ENCODE measurements at places on chromosomes 7 and 10.

- DNase-seq: no peak
Measured at GRCh38 chr10:24857031-24857725, 95.2 kb downstream of the PRTFDC1 start.

GRCh38 chr10:10897400-10897799, 120.3 kb upstream of the CELF2 start:
- no peak for DNase-seq

DNA sequence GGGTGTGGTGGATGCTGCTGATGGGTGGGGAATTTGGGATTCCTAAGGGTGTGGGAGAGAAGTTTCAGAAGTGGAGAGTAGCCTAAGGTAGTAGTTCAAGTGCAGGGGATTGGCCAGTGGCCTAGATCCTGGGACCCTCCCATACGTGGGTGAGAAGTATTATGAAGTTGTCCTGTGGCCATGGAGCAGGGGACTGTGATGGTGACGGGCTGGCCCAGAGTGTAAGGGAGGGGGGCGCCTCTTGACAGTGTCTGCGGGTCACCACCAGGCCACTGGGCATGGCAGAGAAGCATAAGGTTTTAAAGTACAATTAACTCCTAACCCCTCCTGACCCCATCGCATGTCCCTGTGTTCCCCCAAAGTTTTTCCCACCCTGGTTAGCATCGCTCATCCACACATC, 70.2 kb downstream of the RBM33 start:
- no peak for DNase-seq

- DNase-seq: no peak
Measured at GRCh38 chr10:63237396-63237795, 104.3 kb downstream of the NRBF2 start.

GRCh38 chr7:51114501-51114900, 202.1 kb downstream of the COBL start:
- DNase-seq: no peak

DNA sequence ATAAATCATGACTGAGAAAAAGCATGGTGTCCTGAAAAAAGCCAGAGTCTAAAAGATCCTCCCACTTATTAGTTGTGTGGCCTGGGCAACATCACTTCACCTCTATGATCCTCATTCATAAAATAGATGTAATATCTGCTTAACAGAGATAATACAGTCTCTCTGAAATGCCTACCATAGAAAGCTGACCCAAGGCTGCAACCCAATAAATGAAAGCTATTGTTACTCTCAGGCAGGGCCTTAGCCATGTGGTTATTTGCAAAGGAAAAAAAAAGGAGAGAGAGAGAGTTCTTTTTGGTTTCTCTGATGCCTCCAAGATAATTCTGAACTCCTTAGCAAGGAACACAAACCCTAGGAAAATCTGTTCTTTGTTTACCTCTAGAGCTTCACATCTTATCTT, 7.9 kb downstream of the FAM13C start:
- DNase-seq: no peak

DNA sequence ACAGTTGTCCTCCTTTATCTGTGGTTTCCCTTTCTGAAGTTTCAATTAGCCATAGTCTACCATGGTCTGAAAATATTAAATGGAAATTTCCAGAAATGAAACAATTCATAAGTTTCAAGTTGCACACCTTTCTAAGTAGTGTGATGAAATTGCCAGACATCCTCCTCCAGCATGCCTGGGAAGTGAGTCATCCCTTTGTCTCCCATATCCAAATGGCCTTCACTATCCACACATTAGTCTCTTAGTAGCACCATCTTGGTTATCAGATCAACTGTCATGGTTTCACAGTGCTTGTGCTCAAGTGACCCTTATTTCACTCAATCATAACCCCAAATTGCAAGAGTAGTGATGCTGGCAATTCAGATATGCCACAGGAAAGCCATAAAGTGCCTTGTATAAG, 83.4 kb upstream of the PPP1R9A start:
- no peak for DNase-seq

DNA sequence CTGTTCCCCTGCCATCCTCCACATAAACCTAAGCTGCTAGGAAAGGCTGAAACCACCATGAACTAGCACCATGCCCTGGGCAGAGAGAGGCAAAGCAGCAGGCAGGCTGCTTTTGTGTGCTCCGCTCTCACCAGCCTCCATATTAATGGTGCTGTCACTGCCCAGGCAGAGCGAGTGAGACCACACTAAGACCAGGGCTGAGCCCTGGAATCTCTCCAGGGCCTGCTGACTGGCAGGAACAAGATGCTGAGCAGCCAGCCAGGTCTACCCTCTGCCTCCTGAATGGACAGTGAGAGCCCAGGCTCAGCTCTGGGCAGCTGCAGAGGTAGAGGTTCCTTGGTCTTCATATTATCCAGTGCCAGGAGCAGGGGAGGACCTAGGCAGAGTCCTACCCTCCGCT, 1.6 kb upstream of the CRHR2 start:
- DNase-seq: no peak

DNA sequence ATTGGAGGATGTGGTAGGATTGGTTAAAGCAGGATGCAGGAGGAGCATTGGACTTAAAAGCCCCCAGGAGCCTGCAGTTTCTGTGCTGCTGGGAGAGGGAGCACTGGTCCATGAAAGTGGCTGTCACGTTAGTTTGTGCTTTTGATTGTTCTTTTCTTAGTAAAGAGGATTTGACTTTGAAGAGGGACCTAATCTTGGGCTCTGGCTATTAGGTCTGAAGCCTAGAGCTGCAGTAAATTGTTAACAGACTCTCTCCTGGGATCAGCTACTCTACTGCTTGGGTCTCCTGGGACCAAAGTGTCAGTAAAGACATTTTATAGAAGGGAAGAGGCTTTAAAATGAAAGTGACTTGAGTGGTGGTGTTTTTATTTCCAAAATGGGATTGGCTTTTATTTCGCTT, 3.7 kb downstream of the ZFYVE27 start:
- DNase-seq: no peak

- DNase-seq: no peak
Measured at GRCh38 chr7:1995426-1995825, 237.3 kb downstream of the MAD1L1 start.

- DNase-seq: no peak
Measured at GRCh38 chr7:99829524-99830160, 1.8 kb downstream of the CYP3A43 start.

DNA sequence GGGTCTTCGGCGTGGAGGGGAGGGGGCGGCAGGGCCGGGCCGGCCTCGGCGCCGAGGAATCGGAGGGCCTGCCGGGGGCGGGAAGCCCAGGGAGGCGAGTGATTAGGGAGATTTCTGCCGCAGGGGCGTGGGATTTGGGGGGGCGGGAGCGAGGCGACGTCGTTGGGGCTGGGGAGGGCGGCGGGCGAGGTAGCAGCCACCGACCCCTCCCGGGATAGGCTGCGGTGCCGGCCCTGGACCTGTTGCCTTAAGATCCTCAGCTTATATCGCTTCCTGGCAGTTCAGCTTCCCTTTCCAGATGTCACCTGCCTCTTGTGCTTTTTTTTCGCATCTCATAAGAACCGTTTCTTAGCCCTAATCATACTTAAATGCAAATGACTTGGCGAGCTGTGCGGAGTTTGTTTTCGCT, 655 bp downstream of the LMTK2 start:
- DNase-seq: no peak

- no peak for DNase-seq
Measured at GRCh38 chr7:22983257-22983855, 30.6 kb downstream of the HYCC1 start.

DNA sequence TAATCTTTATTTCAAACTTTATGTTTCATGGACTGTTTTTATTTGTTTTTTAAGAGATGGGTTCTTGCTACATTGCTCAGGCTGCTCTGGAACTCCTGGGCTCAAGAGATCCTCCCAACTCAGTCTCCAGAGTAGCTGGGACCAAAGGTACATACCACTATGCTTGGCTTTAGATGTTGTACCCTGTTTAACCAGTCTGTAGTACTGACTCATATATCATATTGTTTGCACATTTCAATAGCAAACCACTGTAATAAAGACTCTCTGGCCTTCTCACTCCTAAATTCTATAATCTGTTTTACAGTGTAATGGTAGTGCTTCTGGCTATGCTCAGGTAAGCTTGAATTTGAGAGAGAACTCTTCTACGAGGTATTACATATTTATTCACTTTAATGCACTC, 413.6 kb upstream of the PCDH15 start:
- DNase-seq: no peak

GRCh38 chr7:107697321-107698049, 36.9 kb downstream of the SLC26A4 start:
- DNase-seq: no peak

GRCh38 chr7:47100817-47101435, 481.0 kb downstream of the TNS3 start:
- DNase-seq: no peak

- no peak for DNase-seq
Measured at GRCh38 chr7:24899161-24899560, 80.8 kb downstream of the OSBPL3 start.

- DNase-seq: no peak
Measured at GRCh38 chr7:158695056-158695455, 9.5 kb downstream of the NCAPG2 start.

- no peak for DNase-seq
Measured at GRCh38 chr10:5442065-5442989, 30.0 kb downstream of the NET1 start.

GRCh38 chr7:32400676-32401075, 89.5 kb downstream of the LSM5 start:
- DNase-seq: no peak

DNA sequence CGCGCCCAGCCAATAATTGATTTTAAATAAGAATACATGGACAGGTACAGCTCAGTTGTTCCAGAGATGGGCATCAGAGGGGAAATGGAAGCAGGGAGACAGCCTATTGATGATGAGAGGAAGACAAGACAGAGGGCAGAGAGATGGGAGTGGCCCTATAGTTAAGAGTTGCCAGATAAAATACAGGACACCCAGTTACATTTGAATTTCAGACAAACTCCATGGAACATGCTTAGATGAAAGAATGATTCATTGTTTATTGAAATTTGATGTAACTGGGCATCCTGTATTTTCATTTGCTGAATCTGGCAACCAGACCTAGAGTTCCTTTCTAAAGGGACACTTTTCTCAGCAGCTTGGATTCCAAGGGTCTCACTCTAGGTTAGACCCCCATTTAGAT, 341.1 kb downstream of the FRMD4A start:
- DNase-seq: no peak

DNA sequence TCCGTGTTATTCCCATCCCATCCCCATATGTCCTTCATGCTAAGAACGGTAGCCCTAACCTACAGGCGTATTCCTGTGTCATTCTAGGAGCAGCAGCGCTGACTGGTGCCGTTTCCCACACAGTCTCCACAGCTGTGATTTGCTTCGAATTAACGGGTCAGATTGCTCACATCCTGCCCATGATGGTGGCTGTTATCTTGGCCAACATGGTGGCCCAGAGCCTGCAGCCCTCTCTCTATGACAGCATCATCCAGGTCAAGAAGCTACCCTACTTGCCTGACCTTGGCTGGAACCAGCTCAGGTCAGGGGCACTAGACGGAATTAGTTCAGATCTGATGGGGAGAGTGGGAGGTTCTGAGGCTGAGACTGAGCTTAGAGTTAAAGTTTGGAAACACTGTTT, 20.7 kb downstream of the FAM131B start:
- DNase-seq: no peak

DNA sequence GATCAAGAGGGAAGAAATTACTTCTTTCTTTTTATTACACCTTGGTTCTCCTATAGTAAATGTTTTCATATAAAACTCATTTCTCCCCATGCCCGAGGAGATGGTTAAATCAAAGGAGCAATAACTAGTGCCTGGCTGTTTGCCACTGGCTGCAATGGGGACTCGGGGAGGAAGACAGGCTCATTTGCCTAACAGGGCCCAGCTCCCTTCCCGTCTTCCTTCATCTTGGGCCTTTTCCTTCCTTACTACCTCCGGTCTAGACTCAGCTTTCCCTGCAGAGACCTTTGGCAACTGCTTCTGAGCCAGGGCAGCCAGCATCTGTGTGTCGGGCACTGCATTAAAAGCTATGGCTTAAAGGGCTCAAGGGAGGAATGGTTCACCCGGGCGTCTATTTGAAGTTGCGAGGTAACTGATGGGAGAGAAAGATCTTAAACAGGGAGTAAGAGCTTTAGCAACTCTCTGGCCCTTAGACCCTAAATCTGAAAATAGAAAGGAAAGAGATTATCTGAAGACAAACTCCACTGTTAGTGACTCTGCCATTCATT, 63.5 kb downstream of the CALD1 start:
- DNase-seq: no peak

DNA sequence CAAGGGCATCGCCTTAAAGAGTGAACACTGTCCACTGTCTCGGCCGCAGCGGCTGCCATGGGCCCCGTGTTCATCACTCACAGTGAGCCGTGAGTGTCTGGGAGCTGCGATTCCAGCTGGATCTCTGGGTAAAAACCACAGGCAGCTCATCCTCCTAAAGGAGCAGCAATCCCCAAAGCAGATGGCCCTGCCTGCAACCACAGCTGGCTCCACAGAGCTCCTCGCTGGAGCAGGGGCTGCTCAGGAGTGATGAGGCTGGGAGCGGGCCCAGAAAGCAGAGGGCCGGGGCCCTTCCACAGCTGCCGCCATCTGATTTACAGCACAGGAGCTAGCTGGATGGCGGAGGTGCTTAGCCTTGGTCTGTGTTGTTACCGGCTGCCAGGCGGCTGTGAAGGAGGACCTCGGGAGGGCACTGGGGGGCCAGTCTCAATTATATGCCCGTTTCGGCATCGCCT, 6.6 kb upstream of the TMEM184A start:
- DNase-seq: no peak

- DNase-seq: no peak
Measured at GRCh38 chr7:14201353-14201752, 211.9 kb upstream of the ETV1 start.

DNA sequence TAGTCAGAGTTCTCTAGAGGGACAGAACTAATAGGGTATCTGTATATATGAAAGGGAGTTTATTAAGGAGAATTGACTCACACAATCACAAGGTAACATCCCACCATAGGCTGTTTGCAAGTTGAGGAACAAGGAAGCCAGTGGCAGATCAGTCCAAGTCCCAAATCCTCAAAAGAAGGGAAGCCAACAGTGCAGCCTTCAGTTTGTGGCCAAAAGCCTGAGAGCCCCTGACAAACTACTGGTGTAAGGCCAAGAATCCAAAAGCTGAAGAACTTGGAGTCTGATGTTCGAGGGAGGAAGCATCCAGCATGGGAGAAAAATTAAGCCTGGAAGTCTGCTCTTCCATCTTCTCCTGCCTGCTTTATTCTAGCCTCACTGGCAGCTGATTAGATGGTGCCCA, 1107.2 kb upstream of the CELF2 start:
- DNase-seq: no peak

GRCh38 chr10:58746474-58747185, 234.0 kb downstream of the BICC1 start:
- DNase-seq: no peak

DNA sequence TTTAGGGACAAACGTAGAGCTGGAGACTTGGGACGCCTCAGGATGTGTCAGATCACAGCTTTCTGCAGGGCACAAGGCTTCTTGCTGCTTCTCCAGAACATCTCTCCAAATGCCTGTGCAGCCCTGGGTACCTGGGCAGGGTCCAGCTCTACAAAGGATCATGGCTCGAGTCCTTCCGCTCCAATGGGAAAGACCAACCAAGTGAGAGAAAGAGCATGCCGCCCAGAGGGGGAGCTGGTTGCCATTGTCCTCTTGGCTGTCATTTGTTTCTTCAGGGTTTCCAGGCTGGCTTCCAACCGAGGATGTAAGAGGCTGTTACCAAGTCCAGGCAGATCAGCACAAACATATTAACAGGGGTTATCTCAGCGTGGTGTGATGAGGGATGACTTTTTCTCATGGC, 5.6 kb upstream of the LEP start:
- DNase-seq: no peak

All from 8988T (cell line).